ENCODE measurements at places on chromosomes 5 and 9.
A peak's percentile ranks its signal among the peaks of the same experiment; 100 is the strongest.

DNA sequence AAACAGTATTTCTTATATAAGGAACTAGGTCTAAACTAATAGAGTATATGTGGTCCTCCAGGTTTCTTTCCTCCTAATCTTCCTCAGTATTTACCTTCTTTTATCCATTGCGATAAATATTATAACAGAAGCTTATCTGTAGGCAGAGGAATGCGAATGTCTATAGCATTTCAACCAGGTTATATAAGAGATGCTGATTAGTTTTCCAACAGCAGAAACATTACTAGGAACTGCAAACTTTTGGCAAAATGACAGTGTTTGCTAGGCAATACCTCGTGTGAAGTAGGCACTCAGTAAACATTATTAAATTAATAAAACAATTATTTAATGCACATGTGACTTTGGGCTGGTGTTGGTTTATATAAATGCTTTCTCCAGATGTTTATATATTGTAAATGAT lies 206.5 kb downstream of the GABRB2 start:
- no peak for DNase-seq

- no peak for DNase-seq
These were observed 5.0 kb downstream of the NSMF start for GRCh38 chr9:137454145-137454596.

DNA sequence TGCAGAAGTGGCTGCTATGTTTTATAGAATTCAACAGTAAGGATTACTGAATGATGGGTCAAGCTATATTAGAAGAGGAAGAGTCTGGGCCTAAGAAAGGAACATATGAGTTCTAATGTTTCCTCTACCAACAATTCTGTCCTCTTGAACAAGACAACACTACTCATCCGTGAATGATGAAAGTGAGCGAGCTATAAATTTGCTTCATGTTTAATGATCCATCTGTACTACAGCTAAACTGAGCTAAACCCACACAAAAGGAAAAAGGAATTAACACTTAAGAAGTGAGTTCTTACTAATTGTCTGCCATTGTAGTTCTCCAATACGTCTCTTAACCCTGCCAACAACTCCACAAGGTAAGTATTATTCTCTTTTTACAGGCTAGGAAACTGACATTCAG lies 204.4 kb downstream of the GLIS3 start:
- no peak for DNase-seq

- DNase-seq = no peak
These were observed 7.4 kb downstream of the TMOD1 start for GRCh38 chr9:97508852-97509251.

GRCh38 chr5:1867114-1867814 lies 15.5 kb downstream of the IRX4 start:
- no peak for DNase-seq

GRCh38 chr5:104815212-104815611 lies 1252.6 kb upstream of the NUDT12 start:
- no peak for DNase-seq

GRCh38 chr9:37596504-37596903 lies 4.1 kb upstream of the TOMM5 start:
- DNase-seq = no peak

DNA sequence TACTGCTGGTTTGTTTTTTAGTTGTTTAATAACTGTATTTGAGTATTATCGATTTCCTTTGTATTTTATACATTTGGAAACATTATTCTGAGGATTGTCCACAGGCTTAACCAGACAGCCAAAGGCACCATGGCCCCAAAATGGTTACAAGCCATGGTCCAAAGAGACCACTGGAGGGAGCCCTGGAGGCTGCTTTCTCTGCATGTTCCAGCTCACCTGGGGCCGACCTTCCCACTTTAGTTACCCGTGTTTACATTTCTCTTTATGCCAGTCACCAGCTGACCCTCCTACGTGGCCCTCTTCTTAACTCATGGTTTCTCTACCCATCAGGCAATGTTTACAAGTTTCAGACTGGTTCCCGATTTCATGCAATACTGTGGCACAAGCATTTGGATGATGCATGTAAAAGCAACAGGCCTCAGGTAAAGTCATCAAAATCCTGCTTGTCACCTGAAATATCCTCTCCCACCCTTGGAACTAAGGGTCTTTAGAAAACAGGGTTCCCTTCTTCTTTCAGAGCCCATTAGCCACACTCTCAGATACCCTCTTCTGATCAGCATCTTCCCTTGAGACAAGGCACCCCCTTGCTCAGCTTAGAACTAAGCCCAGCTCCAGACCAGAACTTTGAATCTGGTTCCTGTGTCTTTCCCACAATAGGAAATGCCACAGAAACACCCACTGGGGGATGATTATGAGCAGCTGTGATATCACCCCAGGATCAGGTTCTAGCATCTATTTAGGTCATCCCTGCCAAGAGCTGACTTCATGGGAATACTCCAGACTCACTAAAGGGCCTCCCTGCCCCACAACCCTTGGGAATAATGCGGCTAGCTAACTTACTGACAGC lies 49.9 kb upstream of the GARNL3 start:
- no peak for DNase-seq

GRCh38 chr9:13956107-13956506 lies 357.8 kb downstream of the NFIB start:
- peak; percentile 28 for DNase-seq

- no peak for DNase-seq
These were observed 292.8 kb downstream of the TLE1 start for GRCh38 chr9:81396528-81396927.

GRCh38 chr5:117701062-117701461 lies 1126.4 kb upstream of the SEMA6A start:
- no peak for DNase-seq

- no peak for DNase-seq
These were observed 171.7 kb downstream of the TTLL11 start for GRCh38 chr9:121921444-121921843.

- no peak for DNase-seq
These were observed 56.9 kb upstream of the GGTA1 start for GRCh38 chr9:121556580-121556979.

GRCh38 chr5:999724-1000123 lies 8.9 kb upstream of the NKD2 start:
- DNase-seq = no peak

DNA sequence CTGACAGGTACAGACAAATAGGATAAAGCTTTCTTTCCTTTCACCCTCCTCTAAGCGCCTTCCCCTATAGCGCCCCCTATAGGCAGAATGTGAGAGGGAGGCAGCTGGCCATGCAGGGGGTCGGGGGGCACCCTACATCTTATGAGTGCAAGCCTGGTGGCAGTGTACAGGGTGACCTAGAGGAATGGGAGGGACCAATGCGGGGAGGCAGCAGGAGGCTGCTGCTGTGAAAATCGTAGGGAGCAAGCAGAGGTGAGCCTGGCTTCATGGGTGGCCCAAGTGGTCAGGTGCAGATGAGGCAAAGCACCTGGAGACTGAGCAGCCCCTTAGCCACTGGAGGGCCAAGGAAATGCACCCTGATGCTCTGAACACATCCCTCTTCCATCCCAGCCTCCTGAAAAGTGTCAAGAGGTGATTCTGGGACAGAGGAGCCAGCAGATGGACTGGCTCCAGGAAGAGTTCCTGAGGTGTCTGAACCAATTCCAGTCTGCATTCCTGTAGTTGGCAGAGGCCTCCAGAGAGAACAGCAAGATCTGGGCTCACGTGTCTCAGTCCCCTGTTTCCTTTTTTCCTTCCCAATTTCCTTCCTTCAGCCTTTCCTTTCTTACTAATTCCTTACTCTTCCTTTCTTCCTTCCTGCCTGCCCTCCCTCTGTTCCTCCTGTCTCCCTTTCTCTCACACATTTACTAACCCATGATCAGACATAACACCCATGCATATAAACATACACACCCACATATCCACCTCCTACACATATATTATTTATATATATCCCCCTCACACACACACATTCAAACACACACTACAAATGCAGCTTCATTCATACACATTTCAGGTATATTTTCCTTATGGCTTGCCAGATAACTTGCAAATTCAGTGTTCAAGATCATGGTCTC lies 32.8 kb upstream of the GALNT10 start:
- no peak for DNase-seq

DNA sequence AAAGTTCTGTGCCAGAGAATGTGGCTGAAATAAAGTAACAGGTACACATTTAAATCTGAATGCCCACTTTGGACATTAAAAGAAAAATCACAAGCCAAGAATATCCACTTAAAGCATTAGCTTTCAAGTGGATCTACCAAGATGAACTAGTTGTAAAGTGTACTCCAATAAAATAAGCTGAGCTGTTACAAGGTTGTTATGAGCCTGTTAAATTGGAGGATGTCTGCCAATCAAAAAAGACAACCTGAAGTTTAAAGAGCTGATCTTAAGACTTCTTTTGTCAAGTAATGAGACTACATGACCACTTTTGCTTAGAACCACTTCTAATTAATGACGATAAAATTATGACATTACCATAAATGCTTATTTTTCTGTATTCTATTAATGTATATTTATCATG lies 2.4 kb downstream of the FAM200C start:
- DNase-seq = no peak

DNA sequence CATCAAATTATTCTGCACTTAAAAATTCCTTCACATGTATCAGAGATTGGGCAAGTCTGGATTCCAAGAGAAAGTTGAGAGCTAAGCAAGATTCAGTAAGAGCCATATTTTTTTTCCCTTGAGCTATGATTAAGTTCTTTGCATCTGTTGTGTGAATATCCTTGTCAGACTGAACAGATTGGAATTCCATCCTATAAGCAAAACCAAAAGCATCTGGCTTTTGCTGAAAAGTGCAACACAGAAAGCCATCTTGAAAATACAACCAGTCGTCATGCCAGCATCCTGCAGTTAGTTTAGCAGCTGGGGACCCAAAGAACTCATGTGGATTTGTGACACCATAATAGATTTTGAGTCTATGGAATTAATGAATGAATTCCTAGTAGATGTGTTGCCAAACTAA lies 316.9 kb downstream of the MTRR start:
- DNase-seq = no peak

DNA sequence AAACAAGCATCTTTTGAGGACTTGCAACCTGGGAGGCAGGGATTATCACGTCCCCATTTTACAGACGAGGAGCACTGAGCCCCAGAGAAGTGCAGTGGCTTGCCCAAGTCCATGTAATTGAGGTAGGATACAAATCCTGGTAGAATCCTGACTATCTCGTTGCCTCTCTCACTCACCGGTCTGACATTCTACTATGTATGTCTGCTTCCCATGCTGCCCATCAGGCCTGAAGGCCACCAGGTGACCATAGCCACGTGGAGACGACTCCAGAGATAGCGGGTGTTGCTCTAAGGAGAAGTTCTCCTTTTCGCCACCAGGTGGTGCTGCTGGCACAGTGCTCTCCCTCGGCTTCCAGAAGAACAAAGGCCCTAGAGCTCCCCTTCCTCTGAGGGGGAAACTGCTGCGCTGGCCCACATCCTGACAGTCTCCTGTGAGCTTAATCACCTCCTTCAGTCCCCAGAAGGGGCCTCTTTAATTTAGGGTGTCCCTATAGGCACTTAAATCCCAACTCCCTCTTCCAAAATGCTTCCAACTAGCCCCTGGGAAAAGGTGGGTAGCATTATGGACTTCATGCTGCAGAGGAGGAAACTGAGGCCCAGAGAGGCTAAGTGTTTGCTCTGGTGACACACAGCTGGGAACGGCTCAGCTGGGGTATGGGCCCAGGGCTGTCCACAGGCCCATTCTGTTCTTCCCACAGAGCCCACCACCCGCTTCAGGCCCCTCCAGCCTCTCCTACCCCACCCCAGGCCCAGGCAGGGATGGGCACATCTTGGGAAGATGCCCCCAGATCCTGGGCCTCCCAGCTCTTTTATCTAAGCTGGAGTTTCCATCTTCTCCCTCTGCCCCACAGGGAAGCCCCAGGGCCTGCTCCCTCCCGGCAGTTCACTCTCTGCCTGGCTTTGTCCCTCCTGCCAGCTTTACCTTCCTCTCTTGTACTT lies 6.4 kb downstream of the SLC34A1 start:
- DNase-seq = peak; percentile 78

DNA sequence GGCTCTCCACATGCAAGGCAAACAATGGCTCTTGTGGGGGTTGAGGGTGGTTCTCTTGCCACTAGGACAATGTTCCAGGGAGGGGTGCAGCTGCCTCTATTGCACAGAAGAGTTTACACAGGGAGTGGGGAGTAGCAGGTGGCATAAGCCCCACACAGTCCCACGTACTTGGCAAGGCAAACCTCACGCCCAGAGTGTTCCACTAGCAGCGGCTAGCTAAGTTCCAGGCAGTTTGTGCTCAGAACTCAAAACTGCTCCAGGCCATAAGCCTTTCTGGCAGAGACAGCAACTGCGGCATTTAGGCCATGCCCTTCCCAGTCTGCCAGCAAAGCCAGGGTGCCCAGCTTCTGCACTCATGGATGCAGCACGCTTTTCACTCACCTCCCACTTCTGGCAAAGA lies 29.0 kb upstream of the BTNL3 start:
- no peak for DNase-seq

- DNase-seq = peak; percentile 48
These were observed 52.6 kb upstream of the KLF9 start for GRCh38 chr9:70466976-70467561.

- no peak for DNase-seq
These were observed 181 bp downstream of the DAP start for GRCh38 chr5:10760921-10761184.

DNA sequence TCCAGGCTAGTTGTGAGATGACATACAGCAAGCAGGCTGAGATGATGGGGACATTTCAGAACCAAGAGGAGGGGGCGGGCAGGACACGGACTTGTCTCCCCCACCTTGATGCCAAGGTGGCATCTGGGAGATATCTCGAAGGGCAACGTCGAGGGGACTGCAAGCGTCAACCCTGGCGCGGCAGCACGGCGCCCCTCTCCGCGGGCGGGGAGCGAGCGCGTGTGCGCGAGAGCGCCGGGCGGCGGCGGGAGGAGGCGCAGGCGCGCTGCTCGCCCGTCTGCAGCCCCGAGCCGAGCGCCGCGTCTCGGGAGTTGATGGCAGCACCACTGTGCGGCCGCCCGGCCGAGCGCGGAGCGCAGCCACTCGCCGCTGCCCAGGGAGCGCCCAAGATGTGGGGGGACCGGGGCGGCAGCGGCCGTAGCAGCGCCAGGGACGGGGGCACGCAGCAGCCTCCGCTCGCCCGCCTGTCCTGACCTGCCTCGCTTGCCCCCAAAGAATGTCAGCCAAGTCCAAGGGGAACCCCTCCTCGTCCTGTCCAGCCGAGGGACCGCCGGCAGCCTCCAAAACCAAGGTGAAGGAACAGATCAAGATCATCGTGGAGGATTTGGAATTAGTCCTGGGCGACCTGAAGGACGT lies at the start of gene PRR16:
TSS of gene PRR16 (plus strand) at position 310 of the 636 bp plus-strand sequence.
- DNase-seq = peak; percentile 13
